Right forelimb (tissue), 1 donor: ENCODE measurements at places on chromosomes 6 and 20.

- no peak for DNase-seq
Observed at GRCh38 chr6:139472351-139473015, 98.0 kb upstream of the CITED2 start.

GRCh38 chr6:74044417-74045096 is 348.6 kb downstream of the CD109 start:
- no peak for DNase-seq

GRCh38 chr6:127879685-127880084 is 21.2 kb downstream of the THEMIS start:
- DNase-seq, result no peak

GRCh38 chr20:50058662-50059402 is 54.1 kb downstream of the UBE2V1 start:
- no peak for DNase-seq

DNA sequence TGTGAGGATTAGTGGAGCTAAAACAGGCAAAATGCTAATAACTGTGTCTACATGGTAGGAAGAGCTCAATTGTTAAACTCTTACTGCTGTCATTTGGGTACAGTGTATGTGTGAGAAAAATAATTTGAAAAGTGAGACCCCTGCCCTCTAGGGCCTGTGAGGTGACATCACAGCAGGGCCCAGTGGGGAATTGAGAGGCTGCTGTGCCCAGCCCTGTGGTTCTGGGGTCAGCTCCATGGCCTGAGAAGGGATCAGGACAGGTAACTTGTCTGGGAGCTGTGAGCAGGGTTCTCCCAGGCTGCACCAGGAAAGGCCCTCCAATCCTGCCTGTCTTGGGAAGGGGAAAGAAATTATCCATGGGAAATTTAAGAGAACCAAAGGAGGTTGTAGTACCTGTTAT is 1.3 kb downstream of the SIRPB1 start:
- no peak for DNase-seq

GRCh38 chr6:141421378-141421777 is 711.3 kb upstream of the GJE1 start:
- no peak for DNase-seq

- no peak for DNase-seq
Observed at GRCh38 chr6:137776786-137777686, 90.0 kb upstream of the TNFAIP3 start.

GRCh38 chr20:47558295-47559066 is 56.8 kb downstream of the NCOA3 start:
- no peak for DNase-seq

GRCh38 chr6:156645097-156645496 is 132.1 kb upstream of the ARID1B start:
- DNase-seq, result no peak

DNA sequence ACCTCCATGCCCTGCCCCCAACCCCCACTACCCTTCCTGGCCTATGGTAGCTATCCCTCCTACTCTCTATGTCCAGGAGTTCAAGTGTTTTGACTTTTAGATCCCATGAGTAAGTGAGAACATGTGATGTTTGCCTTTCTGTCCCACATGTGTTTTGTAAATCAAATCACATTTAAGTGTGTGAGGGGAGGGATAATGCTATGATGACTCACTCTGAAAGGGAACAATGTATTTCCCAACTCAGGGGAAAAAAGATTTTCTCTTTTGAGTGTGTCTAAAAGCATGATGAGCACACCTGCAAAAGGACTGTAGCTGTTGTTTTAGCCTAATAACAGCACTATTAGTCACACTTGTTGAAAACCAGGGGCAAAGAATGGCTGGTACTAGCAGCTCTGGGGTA is 193.7 kb downstream of the GJA10 start:
- no peak for DNase-seq

DNA sequence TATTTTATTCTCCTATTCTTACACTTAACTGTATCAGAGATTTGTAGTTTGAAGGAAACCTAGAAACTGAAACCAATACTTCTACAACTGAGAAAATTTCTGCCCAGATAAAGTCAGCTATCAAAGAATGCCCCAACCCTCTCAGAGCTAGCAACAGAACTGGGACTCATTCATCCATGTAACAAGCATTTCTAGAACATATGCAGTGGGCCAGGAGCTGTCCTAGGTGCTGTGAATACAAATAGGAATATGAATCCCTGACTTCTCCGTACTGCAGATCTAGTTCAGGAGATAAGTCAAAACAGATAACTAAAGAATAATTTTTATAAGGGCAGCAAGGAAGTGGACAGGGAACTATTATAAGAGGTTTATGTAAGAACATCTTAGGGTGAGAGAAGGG is 654.1 kb upstream of the NOX3 start:
- no peak for DNase-seq

DNA sequence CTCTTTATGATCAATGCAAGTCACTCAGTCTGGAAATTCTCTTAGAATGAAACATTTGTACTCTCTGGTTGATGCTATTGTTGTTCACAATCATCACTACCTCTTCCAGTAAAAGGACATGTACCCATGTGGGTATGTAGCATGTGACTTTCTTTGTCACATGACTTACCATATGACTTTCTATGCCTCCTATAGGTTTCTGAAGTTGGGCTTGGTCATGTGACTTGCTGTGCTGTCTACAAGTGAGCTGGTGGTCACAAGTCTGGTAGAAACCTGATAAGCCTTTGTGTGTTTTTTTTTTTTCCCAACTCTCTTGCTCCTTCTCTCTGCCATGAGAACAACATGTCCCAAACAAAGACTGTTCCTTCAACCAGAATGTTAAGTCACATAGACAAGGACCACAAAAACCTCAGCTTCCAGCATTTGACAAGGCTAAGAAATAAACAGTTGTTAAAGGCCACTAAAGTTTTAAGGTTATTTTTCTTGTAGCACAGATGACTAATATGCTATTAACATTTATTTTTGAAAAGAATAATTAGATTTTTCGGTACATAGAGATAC is 379.2 kb upstream of the SLC35B3 start:
- no peak for DNase-seq

GRCh38 chr6:134707342-134708031 is 242.4 kb downstream of the ALDH8A1 start:
- no peak for DNase-seq

- no peak for DNase-seq
Observed at GRCh38 chr20:35991142-35991771, 22.9 kb downstream of the CNBD2 start.

DNA sequence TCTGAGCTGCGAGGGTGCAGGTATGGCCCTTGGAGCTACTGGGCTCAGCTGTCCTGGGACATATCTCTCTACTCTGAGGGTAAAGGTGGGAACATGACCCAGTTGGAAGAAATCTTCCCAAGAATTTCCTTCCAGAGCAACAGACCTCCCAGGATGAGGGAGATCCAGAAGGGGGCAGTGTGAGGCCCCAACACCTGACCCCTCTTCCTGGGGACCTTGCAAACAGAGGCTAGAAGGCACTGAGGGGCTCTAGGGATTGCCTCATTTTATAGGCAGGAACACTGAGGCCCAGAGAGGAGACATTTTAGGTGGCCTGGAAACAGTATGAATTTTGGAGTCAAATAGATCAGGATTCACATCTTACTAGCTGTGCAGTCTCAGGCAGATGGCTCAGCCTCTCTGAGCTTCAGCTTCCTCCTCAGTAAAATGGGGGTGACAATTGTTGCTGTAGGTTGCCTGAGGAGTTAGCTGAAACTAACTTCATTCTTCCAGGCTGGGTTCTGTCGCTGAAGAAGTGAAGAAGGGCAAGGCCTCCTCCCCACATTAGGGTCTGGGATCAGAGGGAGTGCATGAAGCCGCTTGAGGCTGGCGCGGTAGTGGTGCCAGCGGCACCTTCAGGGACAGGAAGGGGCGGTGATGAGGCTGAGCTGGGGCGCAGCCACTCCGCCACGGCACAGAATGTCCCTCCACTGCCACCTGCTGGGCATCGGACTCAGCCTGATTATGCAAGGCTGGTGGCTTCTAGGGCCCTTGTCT is 11.4 kb downstream of the KCNK17 start:
- peak; percentile 83 for DNase-seq

DNA sequence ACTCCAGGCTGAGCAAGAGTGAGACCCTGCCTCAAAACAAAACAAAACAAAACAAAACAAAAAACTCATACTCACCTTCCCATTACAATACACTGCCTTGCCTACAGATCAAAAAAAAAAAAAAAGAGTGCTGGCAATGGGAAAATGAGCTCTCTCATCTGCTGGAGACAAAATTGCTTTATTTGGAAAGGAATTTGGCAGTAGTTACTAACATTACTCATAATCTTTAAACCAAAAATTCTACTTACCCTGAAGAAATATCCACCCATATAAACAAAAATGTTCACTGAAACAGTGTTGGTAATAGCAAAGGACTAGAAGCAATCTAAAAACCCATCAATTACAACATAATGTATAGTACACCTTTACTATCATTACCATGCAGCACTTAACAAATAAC is 120.4 kb downstream of the RNGTT start:
- DNase-seq, result no peak

DNA sequence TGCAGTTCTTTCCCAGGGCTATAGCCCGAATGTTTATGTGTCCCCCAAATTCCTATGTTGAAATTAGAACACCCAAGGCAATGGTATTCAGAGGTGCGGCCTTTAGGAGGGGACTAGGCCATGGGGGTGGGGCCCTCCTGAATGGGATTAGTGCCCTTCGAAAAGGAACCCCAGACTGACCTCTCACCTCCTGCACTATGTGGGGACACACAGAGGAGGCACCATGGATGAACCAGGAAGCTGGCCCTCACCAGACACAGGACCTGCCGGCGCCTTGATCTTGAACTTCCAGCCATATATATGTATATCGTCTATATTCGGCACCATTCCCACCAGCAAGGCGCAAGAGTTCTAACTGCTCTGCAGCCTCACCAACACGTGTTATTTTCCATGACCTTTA is 101.5 kb upstream of the BHLHE23 start:
- no peak for DNase-seq

- DNase-seq, result no peak
Observed at GRCh38 chr6:18242062-18242851, 22.1 kb downstream of the DEK start.

GRCh38 chr20:63158845-63159244 is 57.1 kb downstream of the YTHDF1 start:
- DNase-seq, result no peak

DNA sequence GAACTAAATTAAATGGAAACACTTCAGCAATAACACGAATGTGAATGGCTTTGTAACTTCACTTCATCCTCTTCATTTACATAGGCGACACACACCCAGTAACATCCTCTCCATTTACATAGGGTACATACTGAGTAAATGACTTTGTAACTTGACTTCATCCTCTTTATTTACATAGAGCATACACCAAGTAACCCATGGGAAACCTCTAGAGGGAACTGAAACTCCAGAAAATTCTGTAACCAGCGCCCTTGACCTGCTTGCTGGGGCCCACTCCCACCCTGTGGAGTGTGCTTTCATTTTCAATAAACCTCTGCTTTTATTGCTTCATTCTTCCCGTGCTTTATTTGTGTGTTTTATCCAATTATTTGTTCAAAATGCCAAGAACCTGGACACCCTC is 81.6 kb upstream of the OPRM1 start:
- DNase-seq, result no peak

DNA sequence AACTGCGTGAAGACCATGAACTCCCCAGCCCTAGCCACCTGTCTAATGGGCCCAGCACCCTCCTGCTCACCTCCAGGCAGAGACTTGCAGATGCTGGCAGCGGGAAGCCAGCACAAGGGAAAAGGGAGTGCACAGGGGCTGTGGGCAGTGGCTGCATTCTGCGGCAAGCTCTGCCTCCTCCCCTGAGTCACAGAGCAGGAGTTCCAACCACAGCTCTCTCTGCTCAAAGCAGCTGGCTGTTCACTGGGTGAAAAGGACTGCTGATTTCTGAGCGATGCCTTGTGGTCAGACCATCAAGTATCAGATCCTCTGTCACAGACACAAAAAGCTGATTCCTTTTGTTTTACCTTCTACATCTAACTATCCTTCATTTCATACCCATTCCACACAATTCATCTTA is 10.5 kb downstream of the NKX2-2 start:
- DNase-seq, result no peak
